Hair follicular keratinocyte (primary cell): ENCODE measurements at places on chromosomes 5 and 9. TPM values are rescaled to one million over a fixed set of nuclear protein-coding genes. Genes with fewer than 3 reads are reported as not detected.

The GCNT4 gene
- 2.5 and 3.4 TPM in 2 replicates for total RNA-seq

The IFNA13 gene
- total RNA-seq, result not detected in 2 replicates

The ESM1 gene
- not detected in 2 replicates for total RNA-seq

The CER1 gene
- total RNA-seq, result not detected in 2 replicates
